ENCODE measurements at places on chromosomes 3 and 15. TPM values are rescaled to one million over a fixed set of nuclear protein-coding genes. Genes with fewer than 3 reads are reported as not detected.

FYCO1 gene
- total RNA-seq = 4.9 TPM

GRCh38 chr3:112114576-112115160 is 18.4 kb downstream of the GCSAM start:
- no peak for DNase-seq
- H3K27ac ChIP-seq = no peak overlapping the region
- H3K4me1 ChIP-seq = peaks cover 1% of the 10 kb centered on the region

GRCh38 chr3:30631243-30631904 is 25.0 kb downstream of the TGFBR2 start:
- peaks cover 100% of the 10 kb centered on the region for H3K4me1 ChIP-seq
- peak; percentile 66 for DNase-seq
- H3K36me3 ChIP-seq = peaks cover 73% of the 10 kb centered on the region
- H3K27me3 ChIP-seq = no peaks in the 10 kb centered on the region

GRCh38 chr15:71451130-71451529 is 335.9 kb downstream of the THSD4 start:
- no peaks in the 10 kb centered on the region for H3K36me3 ChIP-seq
- peaks cover 47% of the 10 kb centered on the region for H3K4me1 ChIP-seq
- H3K27ac ChIP-seq = no peak overlapping the region
- peaks cover 7% of the 10 kb centered on the region for H3K27me3 ChIP-seq
- DNase-seq = no peak

GRCh38 chr3:188577539-188577938 is 423.6 kb downstream of the LPP start:
- no peak overlapping the region for H3K27ac ChIP-seq
- no peaks in the 10 kb centered on the region for H3K27me3 ChIP-seq
- no peak for DNase-seq
- H3K36me3 ChIP-seq = peaks cover 1% of the 10 kb centered on the region
- H3K4me1 ChIP-seq = peaks cover 23% of the 10 kb centered on the region

DNA sequence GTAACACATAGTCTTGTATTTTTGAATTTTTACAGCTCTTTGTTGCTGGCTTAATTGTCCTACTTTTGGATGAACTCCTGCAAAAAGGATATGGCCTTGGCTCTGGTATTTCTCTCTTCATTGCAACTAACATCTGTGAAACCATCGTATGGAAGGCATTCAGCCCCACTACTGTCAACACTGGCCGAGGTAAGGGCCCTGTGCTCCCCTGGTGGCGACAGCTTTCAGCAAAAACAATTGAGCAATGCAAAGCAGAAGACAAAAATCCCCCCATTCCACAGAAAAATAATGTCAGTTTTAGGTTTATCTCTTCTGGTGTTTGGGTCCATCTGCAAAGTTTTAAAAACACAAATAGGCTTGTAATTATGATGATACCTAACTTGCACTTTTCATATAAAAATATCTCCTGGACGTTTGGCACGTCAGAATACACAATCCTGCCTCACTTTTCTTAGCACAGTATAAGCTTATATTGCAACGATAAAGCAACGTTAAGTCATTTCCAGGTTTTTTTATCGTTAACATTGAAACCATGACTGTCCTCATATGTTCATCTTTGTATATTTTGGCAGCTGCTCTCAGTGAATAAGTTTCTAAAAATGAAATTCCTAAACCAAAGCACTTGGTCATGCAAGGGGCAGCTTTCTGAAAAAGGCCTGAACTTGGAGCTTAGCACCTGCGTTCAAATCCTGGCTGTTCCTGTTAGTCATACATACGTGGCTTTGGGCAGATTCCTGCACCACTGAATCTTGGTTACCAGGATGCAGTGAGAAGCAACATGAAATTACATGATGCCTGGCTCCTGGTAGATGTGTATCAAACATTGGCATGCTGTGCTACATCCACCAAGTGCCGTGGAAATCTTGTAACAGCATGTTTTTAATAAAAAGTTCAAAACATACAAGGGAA is 8.5 kb downstream of the SEC61A1 start:
- peaks cover 38% of the 10 kb centered on the region for H3K36me3 ChIP-seq
- H3K4me1 ChIP-seq = peaks cover 7% of the 10 kb centered on the region
- H3K27me3 ChIP-seq = no peaks in the 10 kb centered on the region
- no peak for DNase-seq
- H3K4me3 ChIP-seq = no peak overlapping the region

- DNase-seq = no peak
- H3K36me3 ChIP-seq = peaks cover 5% of the 10 kb centered on the region
- no peak overlapping the region for H3K27ac ChIP-seq
Measured at GRCh38 chr15:41506796-41507341, 6.8 kb downstream of the LTK start.

DNA sequence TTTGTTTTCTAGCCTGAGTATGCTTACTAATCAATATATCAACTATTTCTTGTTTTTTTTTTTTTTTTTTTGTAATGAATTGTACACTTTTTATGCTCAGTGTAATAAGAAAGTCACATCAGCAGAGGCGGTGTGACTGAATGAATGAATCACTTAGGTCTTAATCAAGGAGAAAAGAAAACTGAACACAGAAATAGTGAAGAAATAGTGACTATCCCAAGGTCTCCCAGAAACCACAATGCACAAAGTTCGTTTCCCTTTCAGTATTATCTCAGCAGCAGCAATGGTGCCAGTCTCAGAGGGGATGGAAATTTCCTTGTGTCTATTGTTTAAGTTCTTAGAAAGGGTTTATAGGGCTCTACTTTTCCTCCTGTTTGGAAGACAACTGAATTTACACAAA is 80.7 kb downstream of the NR1I2 start:
- no peak overlapping the region for H3K27ac ChIP-seq
- DNase-seq = no peak
- H3K36me3 ChIP-seq = peaks cover 12% of the 10 kb centered on the region
- H3K27me3 ChIP-seq = no peaks in the 10 kb centered on the region

DNA sequence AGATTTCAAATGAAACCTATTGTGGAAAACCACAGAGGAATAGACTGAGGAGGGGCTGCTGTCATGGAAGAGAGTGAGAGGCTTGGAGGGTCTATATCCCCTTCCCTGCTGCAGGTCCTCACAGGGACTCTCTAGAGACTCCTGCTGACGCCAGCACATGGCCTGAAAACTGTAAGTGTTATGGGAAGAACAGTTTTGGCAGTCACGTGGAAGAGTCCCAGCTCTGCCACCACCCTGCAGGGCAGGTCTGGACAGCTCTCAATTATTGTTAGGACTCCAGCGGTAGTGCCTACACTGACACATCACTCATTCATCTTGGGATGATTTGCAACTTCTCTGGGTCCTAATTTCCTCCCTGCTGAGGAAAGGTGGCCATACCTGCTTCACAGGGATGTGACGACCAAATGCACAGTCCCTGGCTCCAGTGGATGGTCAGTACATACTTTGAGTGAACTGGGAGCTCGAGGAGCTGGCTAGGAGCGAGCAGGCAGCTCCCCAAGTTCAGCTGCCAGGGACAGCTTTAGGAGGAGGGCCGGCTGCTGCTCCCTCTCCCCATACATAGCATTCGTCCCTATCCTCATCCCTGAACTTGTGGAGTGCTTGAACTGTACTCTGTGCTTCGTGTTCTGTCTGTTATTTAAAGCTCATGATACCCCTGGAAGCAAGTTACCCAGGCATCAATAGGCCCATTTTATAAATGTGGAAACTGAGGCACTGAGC is 49.2 kb downstream of the CTXND1 start:
- no peak for DNase-seq
- H3K36me3 ChIP-seq = no peaks in the 10 kb centered on the region
- H3K27ac ChIP-seq = no peak overlapping the region
- no peaks in the 10 kb centered on the region for H3K27me3 ChIP-seq
- no peak overlapping the region for H3K4me3 ChIP-seq
- H3K4me1 ChIP-seq = peaks cover 25% of the 10 kb centered on the region

DNA sequence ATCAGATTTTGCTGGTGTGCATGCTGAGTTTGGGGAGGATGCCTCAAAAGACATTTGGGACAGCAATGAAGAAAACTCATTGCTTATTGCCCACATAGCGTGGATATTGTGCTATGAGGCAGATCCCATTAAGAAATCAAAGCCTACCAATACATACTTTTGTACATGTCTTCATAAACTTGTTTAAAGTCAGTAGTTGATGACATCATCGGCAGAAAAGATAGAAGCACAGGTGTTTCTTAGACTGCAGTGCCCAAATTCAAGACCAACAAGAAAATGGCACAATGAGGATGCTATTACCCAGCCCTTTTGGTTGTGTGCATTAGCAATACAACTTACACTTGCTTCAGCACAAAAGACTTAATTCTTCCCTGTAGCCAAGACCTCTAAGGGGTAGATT is 428.7 kb upstream of the RARB start:
- H3K4me1 ChIP-seq = no peaks in the 10 kb centered on the region
- H3K27ac ChIP-seq = no peak overlapping the region
- H3K4me3 ChIP-seq = no peak overlapping the region
- no peak for DNase-seq
- no peaks in the 10 kb centered on the region for H3K27me3 ChIP-seq

GTF2A2 gene
- total RNA-seq = 118 TPM

- DNase-seq = no peak
- H3K4me1 ChIP-seq = no peaks in the 10 kb centered on the region
- no peak overlapping the region for H3K4me3 ChIP-seq
- H3K27ac ChIP-seq = no peak overlapping the region
- no peaks in the 10 kb centered on the region for H3K36me3 ChIP-seq
- no peaks in the 10 kb centered on the region for H3K27me3 ChIP-seq
Measured at GRCh38 chr3:62238003-62238402, 135.3 kb downstream of the FEZF2 start.

- no peaks in the 10 kb centered on the region for H3K36me3 ChIP-seq
- DNase-seq = no peak
- no peak overlapping the region for H3K27ac ChIP-seq
- H3K4me3 ChIP-seq = no peak overlapping the region
- H3K27me3 ChIP-seq = peaks cover 4% of the 10 kb centered on the region
Measured at GRCh38 chr15:89443581-89443980, 52.8 kb downstream of the RHCG start.

- no peak overlapping the region for H3K4me3 ChIP-seq
- no peak overlapping the region for H3K27ac ChIP-seq
- peaks cover 8% of the 10 kb centered on the region for H3K27me3 ChIP-seq
- DNase-seq = no peak
- H3K4me1 ChIP-seq = no peaks in the 10 kb centered on the region
Measured at GRCh38 chr15:73754461-73754860, 1.3 kb upstream of the INSYN1 start.

GRCh38 chr15:49650676-49651075 is 29.8 kb downstream of the DTWD1 start:
- H3K36me3 ChIP-seq = no peaks in the 10 kb centered on the region
- H3K27ac ChIP-seq = no peak overlapping the region
- H3K4me1 ChIP-seq = no peaks in the 10 kb centered on the region

DNA sequence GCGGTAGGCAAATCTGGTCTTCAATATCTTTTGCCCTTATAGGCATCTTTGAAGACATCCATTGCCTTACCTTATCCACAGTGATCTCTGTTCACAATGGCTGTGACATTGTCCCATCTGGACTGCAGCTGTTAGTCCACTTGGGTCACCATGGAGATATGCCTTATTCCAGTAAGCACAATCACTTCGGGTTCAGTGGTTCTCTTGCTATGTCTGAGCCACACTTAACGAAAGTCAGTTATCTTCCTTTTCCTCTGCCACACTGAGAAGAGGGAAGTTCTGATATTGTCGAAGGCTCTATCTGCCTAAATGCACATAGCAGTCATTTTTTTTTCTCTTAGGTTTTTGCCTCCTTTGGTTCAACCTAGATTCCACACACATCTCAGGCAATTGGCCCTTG is 119.0 kb upstream of the SATB1 start:
- no peak overlapping the region for H3K27ac ChIP-seq
- no peaks in the 10 kb centered on the region for H3K27me3 ChIP-seq
- no peak overlapping the region for H3K4me3 ChIP-seq
- DNase-seq = no peak
- no peaks in the 10 kb centered on the region for H3K36me3 ChIP-seq

- no peaks in the 10 kb centered on the region for H3K4me1 ChIP-seq
- no peaks in the 10 kb centered on the region for H3K36me3 ChIP-seq
- DNase-seq = no peak
- H3K27ac ChIP-seq = no peak overlapping the region
- H3K27me3 ChIP-seq = peaks cover 45% of the 10 kb centered on the region
- no peak overlapping the region for H3K4me3 ChIP-seq
Measured at GRCh38 chr3:122635789-122636188, 44.9 kb upstream of the PARP14 start.

DNA sequence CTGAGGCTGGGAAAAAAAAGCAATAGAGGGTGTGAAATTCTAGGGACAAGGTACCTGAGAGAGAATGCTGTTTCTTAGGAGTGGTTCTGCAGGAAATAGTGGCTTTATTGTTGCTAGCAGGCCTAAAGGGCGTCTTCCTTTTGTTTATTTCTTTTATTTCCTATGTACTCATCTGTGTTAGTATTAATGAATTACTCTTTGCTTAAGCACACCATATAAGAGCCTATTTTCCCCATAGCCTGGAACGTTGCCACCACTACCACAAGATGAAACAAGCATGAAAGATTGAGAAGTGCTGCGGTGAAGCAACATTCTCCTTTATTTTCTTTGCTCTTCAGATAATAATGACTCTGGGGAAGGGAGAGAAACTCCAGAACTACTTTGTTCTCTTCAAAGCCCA is 21.3 kb upstream of the GOLIM4 start:
- H3K4me1 ChIP-seq = peaks cover 21% of the 10 kb centered on the region
- no peak for DNase-seq
- H3K27ac ChIP-seq = no peak overlapping the region
- H3K36me3 ChIP-seq = no peaks in the 10 kb centered on the region
- H3K4me3 ChIP-seq = no peak overlapping the region

CCDC54 gene
- total RNA-seq = not detected

DNA sequence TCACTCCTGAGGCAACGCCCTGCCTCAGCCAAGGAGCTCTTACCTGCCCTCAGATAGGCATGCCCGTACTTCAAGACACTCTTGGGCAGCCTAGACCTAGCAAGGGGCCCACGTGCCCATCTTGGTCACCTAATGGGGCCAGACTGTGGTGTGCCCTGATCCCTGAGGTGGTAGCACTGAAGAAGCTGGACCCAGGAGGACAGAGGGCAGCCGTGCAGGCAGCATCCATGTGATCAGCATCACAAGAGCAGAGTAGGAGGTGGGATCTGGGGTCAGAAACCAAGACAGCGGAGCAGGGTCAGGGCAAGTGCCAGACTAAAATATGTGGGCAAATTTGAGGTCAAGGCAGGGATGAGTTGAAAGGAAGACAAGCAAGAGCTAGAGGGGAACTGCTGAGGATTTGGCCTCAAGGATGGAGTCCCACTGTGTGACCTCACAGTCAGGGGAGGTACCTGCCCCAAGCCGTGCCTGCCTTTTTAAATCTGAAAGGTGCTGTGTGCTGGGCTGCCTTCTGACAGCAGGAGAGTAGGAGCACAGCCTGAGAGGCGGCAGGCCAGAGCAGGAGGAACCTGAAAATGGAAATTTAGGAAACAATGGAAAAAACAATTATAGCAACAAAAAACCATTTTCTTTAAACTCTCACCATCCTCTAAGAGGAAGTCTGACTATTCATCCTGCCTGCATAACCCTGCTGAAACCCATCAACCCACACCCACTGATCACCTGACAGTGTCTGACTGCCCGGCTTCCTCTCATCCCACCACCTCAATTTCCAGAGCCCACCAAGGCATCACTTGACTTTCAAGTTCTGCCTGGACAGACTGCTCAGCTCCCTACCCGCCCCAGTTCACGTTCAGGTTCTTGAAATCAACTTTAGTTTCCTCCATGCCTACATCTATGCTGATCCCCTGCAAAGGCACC is 7.3 kb downstream of the ZBTB38 start:
- H3K27ac ChIP-seq = no peak overlapping the region
- peaks cover 10% of the 10 kb centered on the region for H3K36me3 ChIP-seq
- DNase-seq = no peak

HRG gene
- not detected for total RNA-seq

- no peak overlapping the region for H3K4me3 ChIP-seq
- DNase-seq = no peak
- no peak overlapping the region for H3K27ac ChIP-seq
- peaks cover 8% of the 10 kb centered on the region for H3K4me1 ChIP-seq
- H3K27me3 ChIP-seq = no peaks in the 10 kb centered on the region
- H3K36me3 ChIP-seq = no peaks in the 10 kb centered on the region
Measured at GRCh38 chr3:119933207-119933606, 151.3 kb downstream of the NR1I2 start.

GOLGA8J gene
- total RNA-seq = not detected

PLIN1 gene
- 1.2 TPM for total RNA-seq

Data from HepG2 (cell line).